ENCODE measurements at places on chromosomes 2 and 18.

DNA sequence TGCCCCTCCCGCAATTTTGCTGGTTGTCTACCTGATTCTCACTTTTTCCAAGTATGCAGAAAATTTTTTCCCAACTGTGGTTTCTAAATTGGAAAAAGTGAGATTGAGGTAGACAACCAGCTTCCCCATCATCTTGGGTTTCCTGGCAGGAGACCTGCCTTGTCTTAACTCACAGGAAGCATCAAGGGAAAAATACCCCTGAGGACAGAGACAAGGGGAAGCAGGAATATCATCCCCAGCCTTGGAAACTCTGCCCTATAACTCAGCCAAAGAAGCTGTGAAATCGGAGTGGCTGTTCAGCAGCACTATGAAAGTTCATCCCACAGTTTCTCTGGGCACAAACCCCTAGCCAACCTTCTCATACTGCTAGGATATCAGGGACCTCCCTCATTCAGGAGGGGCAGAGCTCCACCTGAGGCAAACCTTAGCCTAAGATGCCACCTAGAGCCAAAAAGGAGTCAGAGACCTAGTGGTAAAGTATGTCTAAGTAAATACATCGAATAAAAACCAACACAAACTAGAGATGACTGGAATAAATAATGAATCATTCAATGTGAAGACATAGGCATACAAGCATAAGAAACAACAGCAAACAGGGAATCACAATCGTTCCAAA is 68.2 kb downstream of the ZSWIM2 start:
- H3K4me3 ChIP-seq: no peak overlapping the region
- H3K27ac ChIP-seq: no peak overlapping the region
- H3K4me1 ChIP-seq: no peaks in the 10 kb centered on the region
- no peaks in the 10 kb centered on the region for H3K27me3 ChIP-seq

DNA sequence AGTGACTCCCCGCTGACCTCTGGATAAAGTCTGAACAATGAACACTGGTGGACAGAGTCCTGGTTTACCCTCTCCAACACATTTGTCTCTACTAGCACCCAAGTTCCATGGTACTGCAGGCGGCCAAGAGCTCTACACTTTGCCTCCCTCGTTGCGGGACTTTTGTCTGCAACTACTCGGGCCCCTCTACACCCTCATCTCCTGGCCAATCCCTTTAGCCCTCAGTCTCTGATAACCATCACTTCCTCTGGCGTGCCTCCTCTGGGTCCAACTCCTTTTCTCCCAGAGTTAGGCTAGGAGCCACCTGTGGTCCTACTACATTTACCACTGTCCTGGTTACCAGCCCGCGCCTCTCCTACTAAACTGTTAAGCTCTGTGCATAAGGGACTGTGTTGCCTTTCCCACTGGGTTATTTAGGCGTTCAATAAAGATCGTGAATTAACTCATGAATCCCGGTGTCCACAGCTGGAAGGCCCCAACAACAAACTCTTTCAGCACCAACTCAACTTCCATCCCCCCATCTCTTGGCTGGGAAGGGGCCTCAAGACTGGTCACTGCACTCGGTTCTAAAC is 757 bp downstream of the HDHD2 start:
- H3K27me3 ChIP-seq: no peaks in the 10 kb centered on the region
- H3K4me3 ChIP-seq: peak overlapping the region; percentile 85
- peak; percentile 13 for DNase-seq
- H3K36me3 ChIP-seq: peaks cover 9% of the 10 kb centered on the region
- H3K4me1 ChIP-seq: peaks cover 28% of the 10 kb centered on the region
- H3K27ac ChIP-seq: peak overlapping the region; percentile 95

DNA sequence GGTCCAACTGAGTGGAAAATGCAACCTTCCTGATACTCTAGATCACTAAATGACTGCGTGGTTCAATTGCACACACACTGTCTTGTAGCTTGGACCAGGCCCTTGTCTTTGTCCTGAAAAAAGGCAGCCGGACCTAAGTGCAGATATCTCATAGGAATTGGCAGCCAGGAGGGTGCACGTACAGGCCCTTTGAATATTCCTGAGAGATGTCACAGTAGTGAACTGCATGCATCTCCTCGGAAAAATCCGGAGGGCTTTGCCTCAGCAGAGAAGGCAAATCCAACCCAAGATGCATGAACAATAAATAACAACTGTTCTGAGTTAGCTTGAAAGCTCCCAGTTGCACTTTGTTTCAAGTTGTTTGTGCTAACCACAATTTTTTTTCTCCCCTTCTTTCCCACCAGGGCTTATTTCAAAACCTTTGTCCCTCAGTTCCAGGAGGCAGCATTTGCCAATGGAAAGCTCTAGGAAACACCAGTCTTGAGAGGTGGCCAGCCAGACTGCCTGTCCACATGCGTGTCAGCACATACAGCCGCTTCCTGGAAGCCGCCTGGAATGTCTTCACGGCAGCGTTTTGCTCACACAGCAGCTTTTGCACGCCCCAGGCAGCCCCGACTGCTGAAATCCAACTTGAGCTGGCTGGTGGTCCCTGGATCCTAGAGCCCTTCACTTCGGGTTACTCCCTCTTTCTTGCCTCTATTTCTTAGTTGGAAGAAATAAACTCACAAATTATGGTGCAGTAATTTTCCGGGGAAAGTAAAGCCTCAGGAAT is 54.4 kb upstream of the FOSL2 start:
- DNase-seq: no peak
- no peaks in the 10 kb centered on the region for H3K36me3 ChIP-seq
- H3K27me3 ChIP-seq: no peaks in the 10 kb centered on the region

GRCh38 chr2:28150236-28150915 is 242.3 kb upstream of the FOSL2 start:
- no peaks in the 10 kb centered on the region for H3K27me3 ChIP-seq

DNA sequence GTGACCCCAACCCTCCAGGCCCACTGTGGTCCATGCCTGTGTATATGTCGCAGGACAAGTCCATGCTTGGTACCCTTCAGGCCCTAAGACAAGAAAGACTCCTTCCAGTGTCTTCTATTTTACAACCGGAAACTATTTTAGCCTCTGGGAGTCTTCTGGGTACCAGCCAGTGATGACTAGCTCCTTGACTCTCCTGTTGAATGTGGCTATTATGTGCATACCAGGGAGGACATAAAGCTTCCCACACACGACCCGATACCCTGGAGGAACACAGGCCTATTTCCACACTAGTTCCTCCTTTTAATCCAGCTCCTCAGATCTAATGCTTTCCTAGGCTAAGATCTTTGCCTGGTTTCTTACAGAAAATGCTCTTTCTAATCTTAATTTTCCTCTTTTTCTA is 178.1 kb downstream of the NCKAP5 start:
- H3K4me1 ChIP-seq: no peaks in the 10 kb centered on the region
- no peak for DNase-seq
- no peaks in the 10 kb centered on the region for H3K36me3 ChIP-seq
- no peak overlapping the region for H3K27ac ChIP-seq

DNA sequence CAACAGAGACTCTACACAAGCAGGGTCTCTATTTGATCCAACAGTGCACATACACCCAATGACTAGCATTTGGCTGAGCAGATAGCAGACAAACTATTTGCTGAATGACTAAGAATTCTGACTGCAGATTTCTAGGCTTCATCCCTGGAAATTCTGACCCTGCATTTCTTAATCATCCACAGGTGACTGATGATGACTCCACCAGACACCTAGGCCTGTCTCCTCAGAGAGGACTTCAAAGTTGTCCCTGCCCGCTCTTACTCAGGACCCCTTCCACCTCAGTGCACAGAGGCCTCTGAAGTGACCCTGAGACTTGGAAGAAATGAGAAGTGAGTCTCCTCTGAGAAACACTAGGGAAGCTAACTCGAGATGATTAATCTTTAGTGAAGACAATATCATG is 51.3 kb downstream of the SEPTIN10 start:
- no peak overlapping the region for H3K4me3 ChIP-seq
- peaks cover 23% of the 10 kb centered on the region for H3K27me3 ChIP-seq
- no peak overlapping the region for H3K27ac ChIP-seq
- H3K36me3 ChIP-seq: no peaks in the 10 kb centered on the region

- H3K27me3 ChIP-seq: no peaks in the 10 kb centered on the region
- no peaks in the 10 kb centered on the region for H3K36me3 ChIP-seq
- H3K27ac ChIP-seq: no peak overlapping the region
- no peaks in the 10 kb centered on the region for H3K4me1 ChIP-seq
Observed at GRCh38 chr18:76564655-76565237, 69.7 kb upstream of the ZNF516 start.

GRCh38 chr2:146125551-146125950 is 1605.6 kb upstream of the ZEB2 start:
- H3K36me3 ChIP-seq: no peaks in the 10 kb centered on the region
- no peak overlapping the region for H3K27ac ChIP-seq
- H3K4me1 ChIP-seq: no peaks in the 10 kb centered on the region
- no peak for DNase-seq
- H3K27me3 ChIP-seq: no peaks in the 10 kb centered on the region

GRCh38 chr2:176443946-176444345 is 174.7 kb downstream of the MTX2 start:
- H3K27me3 ChIP-seq: no peaks in the 10 kb centered on the region
- peaks cover 7% of the 10 kb centered on the region for H3K4me1 ChIP-seq
- H3K4me3 ChIP-seq: no peak overlapping the region
- DNase-seq: no peak
- no peaks in the 10 kb centered on the region for H3K36me3 ChIP-seq

GRCh38 chr2:232854082-232854481 is 16.0 kb upstream of the SNORC start:
- no peak overlapping the region for H3K27ac ChIP-seq
- DNase-seq: no peak
- peaks cover 81% of the 10 kb centered on the region for H3K36me3 ChIP-seq
- H3K27me3 ChIP-seq: no peaks in the 10 kb centered on the region
- no peaks in the 10 kb centered on the region for H3K4me1 ChIP-seq

DNA sequence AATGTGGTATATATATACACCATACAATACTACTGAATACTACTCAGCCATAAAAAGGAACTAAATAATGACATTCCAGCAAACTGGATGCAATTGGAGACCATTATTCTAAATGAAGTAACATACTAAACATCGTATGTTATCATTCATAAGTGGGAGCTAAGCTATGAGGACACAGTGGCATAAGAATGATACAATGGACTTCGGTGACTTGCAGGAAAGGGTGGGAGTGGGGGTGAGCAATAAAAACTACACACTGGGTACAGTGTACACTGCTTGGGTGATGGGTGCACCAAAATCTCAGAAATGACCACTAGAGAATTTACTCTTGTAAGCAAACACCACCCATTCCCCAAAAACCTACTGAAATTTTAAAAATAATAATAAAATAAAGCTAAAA is 87.9 kb downstream of the RAB31 start:
- no peaks in the 10 kb centered on the region for H3K36me3 ChIP-seq
- no peak overlapping the region for H3K4me3 ChIP-seq
- no peak for DNase-seq
- no peak overlapping the region for H3K27ac ChIP-seq
- H3K4me1 ChIP-seq: no peaks in the 10 kb centered on the region

DNA sequence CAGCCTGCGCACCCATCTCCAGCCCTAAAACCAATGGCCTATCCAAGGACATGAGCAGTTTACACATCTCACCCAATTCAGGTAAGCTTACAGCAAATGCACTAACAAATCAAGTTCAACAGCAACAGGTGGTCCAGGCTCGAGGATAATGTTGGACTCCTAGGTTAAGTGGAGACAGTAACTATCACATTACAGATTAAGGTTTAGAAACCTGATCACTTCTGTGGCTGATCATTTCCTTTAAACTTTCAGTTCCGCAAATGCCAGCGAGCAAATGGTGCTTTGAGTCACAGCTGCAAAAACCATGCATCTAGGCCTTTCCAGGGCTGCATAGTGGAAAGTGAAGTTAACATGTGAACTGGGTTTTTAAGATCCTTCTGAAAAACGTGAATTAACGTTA is 259.4 kb downstream of the GBX2 start:
- no peak overlapping the region for H3K4me3 ChIP-seq
- H3K27ac ChIP-seq: no peak overlapping the region
- peaks cover 11% of the 10 kb centered on the region for H3K4me1 ChIP-seq
- no peaks in the 10 kb centered on the region for H3K36me3 ChIP-seq
- H3K27me3 ChIP-seq: no peaks in the 10 kb centered on the region

DNA sequence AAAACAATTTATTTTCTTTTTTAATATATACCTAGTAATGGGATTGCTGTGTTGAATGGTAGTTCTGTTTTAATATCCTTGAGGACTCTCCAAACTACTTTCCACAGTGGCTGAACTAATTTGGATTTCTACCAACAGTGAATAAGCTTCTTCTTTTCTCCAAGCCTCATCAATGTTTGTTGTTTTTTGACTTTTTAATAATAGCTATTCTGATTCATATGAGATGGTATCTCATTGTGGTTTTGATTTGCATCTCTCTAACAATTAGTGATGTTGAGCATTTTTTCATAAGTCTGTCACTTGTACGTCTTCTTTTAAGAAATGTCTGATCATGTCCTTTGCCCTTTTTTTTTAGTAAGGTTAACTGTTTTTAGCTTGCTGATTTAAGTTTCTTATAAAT is 863.3 kb downstream of the CNTNAP5 start:
- no peaks in the 10 kb centered on the region for H3K4me1 ChIP-seq
- H3K4me3 ChIP-seq: no peak overlapping the region
- no peaks in the 10 kb centered on the region for H3K27me3 ChIP-seq
- no peaks in the 10 kb centered on the region for H3K36me3 ChIP-seq
- no peak overlapping the region for H3K27ac ChIP-seq

DNA sequence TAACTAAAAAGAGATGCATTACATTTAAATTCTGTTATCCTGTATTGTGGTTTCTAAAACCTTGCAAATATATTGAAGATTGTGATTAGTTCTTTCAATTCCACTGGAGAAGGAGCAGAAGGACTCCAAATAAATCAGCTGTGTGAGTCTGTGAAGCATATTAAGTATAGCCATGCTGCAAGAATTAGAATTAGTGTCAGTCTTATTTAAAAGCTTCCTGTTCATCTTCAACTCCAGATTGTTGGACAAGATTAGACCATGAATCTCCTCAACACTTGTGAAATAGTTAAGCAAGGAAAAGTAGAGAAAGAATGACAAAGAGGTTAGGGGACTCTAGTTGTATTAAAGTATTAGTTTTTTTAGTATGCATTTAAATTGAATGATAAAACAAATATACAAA is 92.5 kb upstream of the LRP1B start:
- H3K27ac ChIP-seq: no peak overlapping the region
- H3K27me3 ChIP-seq: no peaks in the 10 kb centered on the region
- H3K36me3 ChIP-seq: no peaks in the 10 kb centered on the region
- H3K4me1 ChIP-seq: no peaks in the 10 kb centered on the region
- no peak for DNase-seq

GRCh38 chr2:120105360-120105759 is 92.5 kb downstream of the EPB41L5 start:
- no peak for DNase-seq
- H3K4me1 ChIP-seq: peaks cover 21% of the 10 kb centered on the region
- no peak overlapping the region for H3K4me3 ChIP-seq
- no peak overlapping the region for H3K27ac ChIP-seq
- H3K36me3 ChIP-seq: peaks cover 7% of the 10 kb centered on the region

GRCh38 chr2:239171643-239172042 is 229.2 kb downstream of the HDAC4 start:
- H3K4me3 ChIP-seq: no peak overlapping the region
- no peaks in the 10 kb centered on the region for H3K4me1 ChIP-seq
- H3K27me3 ChIP-seq: no peaks in the 10 kb centered on the region
- no peak for DNase-seq
- peaks cover 94% of the 10 kb centered on the region for H3K36me3 ChIP-seq

Measured in DND-41 (cell line).